Right renal cortex interstitium (tissue), 3 donors: ENCODE measurements at places on chromosomes 7 and 10. TPM values are rescaled to one million over a fixed set of nuclear protein-coding genes. Genes with fewer than 3 reads are reported as not detected.

GRCh38 chr7:43808410-43808809 is 49.9 kb downstream of the BLVRA start:
- no peak for DNase-seq

PRLHR gene
- not detected for polyA plus RNA-seq

GRCh38 chr10:50740293-50740648 is 535 bp downstream of the ASAH2B start:
- no peak for DNase-seq

NANOS1 gene
- 3.5 TPM for polyA plus RNA-seq

LLCFC1 gene
- 0.33 TPM for polyA plus RNA-seq

CDHR1 gene
- 0.72 TPM for polyA plus RNA-seq

FXYD4 gene
- polyA plus RNA-seq: 0.71 TPM

- DNase-seq: no peak
Observed at GRCh38 chr7:141074997-141075396, 1.1 kb downstream of the TMEM178B start.

MKX gene
- polyA plus RNA-seq: 0.07 TPM

NKX2-3 gene
- not detected for polyA plus RNA-seq

DNA sequence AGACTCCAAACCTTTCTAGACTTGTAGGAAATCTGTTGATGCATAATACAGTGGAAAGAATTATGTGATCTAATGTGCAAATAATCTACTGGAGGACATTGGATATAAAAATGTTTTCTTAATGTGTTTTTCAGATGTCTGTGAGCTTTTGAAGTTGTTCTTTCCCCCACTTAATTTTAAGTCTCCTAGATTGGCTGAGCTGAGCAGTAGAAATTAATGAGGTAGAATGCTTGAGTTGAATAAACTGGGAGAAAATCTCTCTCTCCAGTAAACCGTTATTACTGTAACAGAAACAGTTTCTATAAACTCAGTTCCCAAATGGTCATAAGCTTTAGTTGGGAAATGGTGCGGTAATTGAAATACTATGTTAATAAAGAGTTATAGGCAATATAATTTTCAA is 15.7 kb downstream of the CSGALNACT2 start:
- no peak for DNase-seq

NDUFB8 gene
- polyA plus RNA-seq: 155 TPM

DNA sequence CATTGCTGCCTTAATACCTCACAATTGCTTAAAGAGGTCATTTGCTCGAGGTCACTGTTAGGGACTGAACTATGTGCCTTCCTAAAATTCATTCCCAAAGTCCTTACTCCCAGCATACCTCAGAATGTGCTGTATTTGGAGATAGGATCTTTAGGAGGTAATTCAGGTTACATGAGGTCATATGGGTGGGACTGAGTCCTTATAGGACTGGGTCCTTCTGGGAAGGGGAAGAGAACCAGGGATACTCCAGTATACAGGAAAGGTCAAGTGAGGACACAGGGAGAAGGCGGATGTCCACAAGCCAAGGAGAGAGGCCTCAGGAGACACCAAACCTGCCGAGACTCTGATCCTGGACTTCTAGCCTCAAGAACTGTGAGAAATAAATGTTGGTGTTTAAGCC is 253.3 kb downstream of the PRPF18 start:
- DNase-seq: no peak

DNA sequence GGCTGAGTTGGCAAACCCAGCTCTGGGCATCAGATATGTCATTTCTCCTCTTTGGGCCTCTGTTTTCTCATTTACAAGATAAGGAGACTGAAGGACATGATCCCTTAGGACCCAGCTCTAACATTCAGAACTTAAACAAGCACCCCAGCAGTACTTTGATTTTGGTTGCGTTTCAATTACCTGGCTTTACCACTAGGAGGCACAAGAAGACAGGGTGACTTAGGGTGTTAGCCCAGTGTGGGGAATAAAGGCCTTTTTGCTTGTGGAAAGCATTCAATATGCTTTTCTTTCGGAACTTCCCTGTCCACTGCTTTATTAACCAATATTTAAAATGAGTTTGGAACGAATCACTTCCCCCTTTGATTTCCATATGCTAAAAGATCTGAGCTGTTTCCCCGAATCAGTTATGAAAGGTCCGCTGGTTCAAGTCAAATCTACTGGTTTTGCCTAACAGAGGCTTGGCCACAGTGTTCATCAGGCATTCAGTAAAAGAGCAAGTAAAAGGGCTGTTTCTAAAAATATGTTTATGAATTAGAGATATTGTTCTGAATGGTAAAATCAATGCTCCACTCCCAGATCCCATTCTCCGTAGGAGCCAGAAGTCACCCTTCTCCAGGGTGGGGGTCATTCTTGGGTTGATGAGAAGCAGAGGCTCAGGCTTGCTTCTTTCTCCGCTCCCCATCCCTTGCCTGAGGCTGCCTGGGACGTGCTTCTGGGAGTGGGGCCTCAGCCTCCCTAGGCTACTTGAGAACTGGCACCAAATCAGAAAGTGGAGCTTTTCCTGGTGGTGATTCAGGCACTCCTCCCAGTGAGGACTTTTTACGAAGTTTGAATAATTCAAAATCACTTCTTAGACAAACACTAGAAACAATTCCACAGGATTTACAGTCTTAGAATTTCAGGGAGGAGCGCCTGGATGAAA is 105.5 kb downstream of the MYOF start:
- DNase-seq: peak; percentile 65

- DNase-seq: no peak
Observed at GRCh38 chr7:85292908-85293576, 106.2 kb upstream of the SEMA3D start.

GRCh38 chr7:135811506-135811905 is 62.9 kb upstream of the FAM180A start:
- no peak for DNase-seq

ATP6V0A4 gene
- polyA plus RNA-seq: 81.5 TPM

PDK4 gene
- polyA plus RNA-seq: 15.8 TPM

- no peak for DNase-seq
Observed at GRCh38 chr7:90540406-90540805, 55.7 kb upstream of the CDK14 start.

- DNase-seq: no peak
Observed at GRCh38 chr10:30170814-30171213, 111.4 kb upstream of the JCAD start.

DPCD gene
- 45.4 TPM for polyA plus RNA-seq

- DNase-seq: no peak
Observed at GRCh38 chr7:40305229-40305628, 170.4 kb downstream of the SUGCT start.

DHTKD1 gene
- 31.4 TPM for polyA plus RNA-seq

NEUROG3 gene
- not detected for polyA plus RNA-seq

TMEM176A gene
- polyA plus RNA-seq: 89.0 TPM

AZGP1 gene
- 71.9 TPM for polyA plus RNA-seq

DNA sequence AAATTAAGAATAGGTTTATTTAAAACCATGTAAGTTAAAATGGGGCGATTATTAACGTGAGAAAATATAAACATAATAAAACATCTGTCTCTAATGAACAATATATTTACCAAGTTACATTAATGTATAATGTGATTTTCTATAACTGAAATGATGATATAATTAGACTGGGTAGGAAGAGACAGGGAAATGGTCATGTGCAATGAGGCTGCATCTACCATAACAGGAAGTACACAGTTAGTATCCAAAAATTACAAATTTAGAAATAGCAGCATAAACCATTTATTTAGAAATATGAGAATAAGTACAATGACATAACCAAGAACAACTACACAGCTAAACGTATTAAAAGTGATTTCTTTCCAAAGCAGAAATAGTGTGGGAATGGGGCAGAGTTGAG is 25.8 kb upstream of the BET1 start:
- no peak for DNase-seq

PRKAR2B gene
- 45.4 TPM for polyA plus RNA-seq

GRCh38 chr10:26543567-26544306 is 105.6 kb downstream of the APBB1IP start:
- DNase-seq: no peak

- DNase-seq: no peak
Observed at GRCh38 chr7:148304456-148304855, 286.1 kb upstream of the C7orf33 start.

GRCh38 chr7:107659666-107660065 is 962 bp upstream of the SLC26A4 start:
- no peak for DNase-seq

MBL2 gene
- not detected for polyA plus RNA-seq

EXOC4 gene
- 78.9 TPM for polyA plus RNA-seq

WIPF3 gene
- polyA plus RNA-seq: 5.0 TPM

- DNase-seq: no peak
Observed at GRCh38 chr10:65358565-65358964, 1567.3 kb upstream of the LRRTM3 start.

GRCh38 chr7:139776486-139777132 is 1.2 kb downstream of the HIPK2 start:
- DNase-seq: no peak

DNA sequence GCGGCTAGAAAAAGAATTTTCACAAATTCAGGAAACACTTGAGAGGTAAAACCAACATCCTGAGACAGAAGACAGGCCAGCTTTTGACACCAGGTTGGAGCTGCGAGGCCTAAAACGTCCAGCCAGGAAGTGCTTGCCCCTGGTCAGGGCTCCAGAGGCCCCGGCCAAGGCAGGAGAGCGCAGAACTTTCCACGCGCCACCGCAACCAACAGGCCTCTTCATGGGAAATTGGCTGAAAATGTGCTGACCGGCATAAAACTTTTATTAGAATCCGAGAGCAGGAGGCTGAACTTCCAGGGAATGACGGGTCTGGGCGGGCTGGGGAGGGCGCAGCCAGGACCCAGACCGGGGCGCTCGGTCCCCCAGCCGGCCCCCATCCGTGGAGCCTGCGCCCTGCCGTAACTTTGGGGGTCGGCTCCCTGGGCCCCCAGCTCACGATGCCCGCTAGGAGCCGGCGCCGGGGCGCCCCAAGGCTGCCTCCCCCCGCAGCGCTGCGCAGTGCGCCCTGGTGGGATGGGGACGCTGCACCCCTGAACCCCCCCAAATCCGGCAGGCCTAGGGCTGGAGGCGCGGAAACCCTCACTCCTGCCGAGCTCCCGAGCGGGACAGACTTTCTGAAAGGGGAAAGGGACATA is 414.0 kb upstream of the MKI67 start:
- DNase-seq: no peak

- no peak for DNase-seq
Observed at GRCh38 chr7:919924-920341, 34.5 kb downstream of the ADAP1 start.

KDM7A gene
- 11.8 TPM for polyA plus RNA-seq

DNA sequence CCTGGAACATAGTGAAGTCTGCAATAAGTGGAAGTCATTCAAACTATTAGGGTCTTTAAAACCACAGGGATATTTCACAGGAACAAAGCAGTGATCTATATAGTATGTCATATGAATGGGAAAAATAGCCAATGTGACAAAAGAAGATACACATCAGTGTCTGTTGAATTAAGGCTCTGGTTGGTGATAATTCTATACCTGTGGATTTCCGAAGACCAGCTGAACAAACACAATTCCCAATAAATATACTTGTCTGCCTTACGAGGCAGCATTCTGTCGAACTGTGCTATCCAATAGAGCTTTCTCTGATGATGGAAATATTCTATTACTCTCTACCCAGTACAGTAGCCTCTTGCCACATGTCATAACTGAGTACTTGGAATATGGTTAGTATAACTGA is 55.9 kb upstream of the CAV2 start:
- no peak for DNase-seq

DNA sequence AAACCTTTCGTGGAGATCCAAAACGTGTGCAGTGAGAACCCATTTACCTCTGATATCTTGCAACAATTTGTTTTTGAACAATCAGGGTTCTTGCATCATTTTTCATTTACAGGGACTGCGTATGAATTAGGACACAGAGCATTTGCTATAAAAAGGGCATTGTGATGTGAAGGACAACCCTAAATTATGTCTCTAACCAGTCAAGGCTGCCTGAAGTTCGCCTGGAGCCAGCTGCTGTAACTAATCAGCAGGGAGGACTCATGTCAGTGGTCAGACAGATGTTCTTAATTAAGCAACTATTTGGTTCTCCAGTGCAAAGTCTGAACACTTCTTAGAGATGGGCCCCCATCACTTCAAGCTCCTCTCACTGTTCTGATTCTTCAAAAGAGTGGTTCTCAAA is 674.8 kb downstream of the KCNMA1 start:
- DNase-seq: no peak

AKR1C1 gene
- polyA plus RNA-seq: 10.0 TPM

IFRD1 gene
- 32.6 TPM for polyA plus RNA-seq

- DNase-seq: no peak
Observed at GRCh38 chr7:15279640-15280039, 282.2 kb downstream of the AGMO start.

PDLIM1 gene
- polyA plus RNA-seq: 76.2 TPM

CHST15 gene
- polyA plus RNA-seq: 19.3 TPM

GRCh38 chr7:29502133-29502532 is 61.5 kb upstream of the PRR15 start:
- DNase-seq: no peak

DNA sequence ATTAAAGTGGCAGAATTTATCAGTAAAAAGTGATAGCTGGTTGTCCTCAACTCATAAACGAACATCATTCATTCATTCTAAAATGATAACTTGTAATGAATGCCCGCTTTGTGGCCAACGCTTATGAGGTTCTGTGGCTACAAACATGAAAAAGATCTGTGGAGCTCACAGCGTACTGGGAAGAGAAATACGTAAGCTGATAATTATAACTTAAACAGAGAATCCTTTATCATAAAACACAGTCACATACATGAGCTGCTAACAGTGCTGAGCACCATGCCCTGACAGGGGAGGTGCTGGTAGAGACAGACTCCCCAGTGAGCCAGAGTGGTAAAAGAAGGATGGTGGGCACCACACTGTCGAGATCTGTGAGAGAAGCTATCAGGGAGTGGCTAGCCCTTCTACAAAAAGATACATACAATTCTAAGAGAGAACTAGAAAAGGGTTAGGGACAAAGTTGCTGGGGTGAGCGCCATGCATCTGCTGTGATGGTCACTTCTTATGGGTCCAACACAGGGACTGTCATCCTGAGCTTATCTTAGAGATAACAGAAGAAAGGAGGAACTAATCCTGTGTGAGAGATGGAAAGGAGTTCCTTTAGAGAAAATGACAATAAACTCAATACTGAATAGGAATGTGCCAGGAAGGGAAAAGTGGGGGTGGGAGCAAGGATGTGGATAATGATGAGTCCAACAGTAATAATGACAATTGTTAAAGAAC is 106.7 kb downstream of the USP6NL start:
- no peak for DNase-seq

GRCh38 chr10:12638103-12638502 is 288.8 kb downstream of the CAMK1D start:
- DNase-seq: no peak
